ENCODE measurements at places on chromosomes 5 and 9.

DNA sequence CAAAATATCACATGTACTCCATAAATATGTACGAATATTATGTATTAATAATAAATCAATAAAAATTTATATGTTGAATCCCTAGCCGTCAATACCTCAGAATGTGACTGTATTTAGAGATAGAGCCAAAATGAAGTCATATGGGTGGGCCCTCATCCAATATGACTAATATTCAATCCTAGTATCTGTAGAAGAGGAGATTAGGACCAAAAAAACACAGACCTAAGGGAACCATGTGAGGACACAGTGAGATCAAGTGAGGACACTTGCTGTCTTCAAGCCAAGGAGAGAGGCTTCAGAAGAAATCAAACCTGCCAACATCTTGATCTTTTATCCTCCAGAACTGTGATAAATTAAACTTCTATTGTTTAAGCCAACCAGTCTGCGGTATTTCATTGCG, 3.7 kb upstream of the AMACR start:
- no peak for DNase-seq

GRCh38 chr5:178419196-178419595, 171.0 kb downstream of the COL23A1 start:
- no peak for DNase-seq

GRCh38 chr9:97561501-97561900, 60.0 kb downstream of the TMOD1 start:
- no peak for DNase-seq

GRCh38 chr5:159441441-159441840, 111.2 kb upstream of the IL12B start:
- DNase-seq = no peak

DNA sequence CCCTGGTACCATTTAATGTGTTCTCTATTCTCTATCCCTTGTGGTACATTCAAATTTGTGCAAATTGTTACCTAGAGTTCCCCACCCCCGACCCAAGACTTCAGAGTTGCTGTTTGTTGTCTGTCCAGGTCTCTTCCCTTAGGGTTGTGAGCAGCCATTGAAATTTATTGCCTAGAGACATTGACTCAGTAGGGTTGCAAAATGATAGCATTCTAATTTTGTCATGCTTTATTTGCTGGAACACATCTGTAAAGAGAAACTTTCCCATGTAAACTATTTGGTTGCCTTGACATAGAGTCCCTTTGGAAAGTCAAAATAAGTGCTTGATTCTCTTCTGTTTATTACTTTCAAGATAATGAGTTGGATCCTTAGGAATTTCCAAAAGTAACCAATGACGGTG, 91.7 kb upstream of the KLF9 start:
- no peak for DNase-seq

- DNase-seq = no peak
Observed at GRCh38 chr5:71663191-71663969, 55.7 kb upstream of the CARTPT start.

- DNase-seq = no peak
Observed at GRCh38 chr5:73831066-73831465, 205.1 kb downstream of the ARHGEF28 start.

- peak; percentile 51 for DNase-seq
Observed at GRCh38 chr9:126301985-126302603, 24.5 kb upstream of the MVB12B start.

- no peak for DNase-seq
Observed at GRCh38 chr5:178155065-178155464, 1.4 kb upstream of the NHP2 start.

GRCh38 chr5:167284222-167284890, 1007.1 kb upstream of the WWC1 start:
- no peak for DNase-seq

GRCh38 chr9:13436591-13436990, 157.1 kb upstream of the MPDZ start:
- DNase-seq = no peak

DNA sequence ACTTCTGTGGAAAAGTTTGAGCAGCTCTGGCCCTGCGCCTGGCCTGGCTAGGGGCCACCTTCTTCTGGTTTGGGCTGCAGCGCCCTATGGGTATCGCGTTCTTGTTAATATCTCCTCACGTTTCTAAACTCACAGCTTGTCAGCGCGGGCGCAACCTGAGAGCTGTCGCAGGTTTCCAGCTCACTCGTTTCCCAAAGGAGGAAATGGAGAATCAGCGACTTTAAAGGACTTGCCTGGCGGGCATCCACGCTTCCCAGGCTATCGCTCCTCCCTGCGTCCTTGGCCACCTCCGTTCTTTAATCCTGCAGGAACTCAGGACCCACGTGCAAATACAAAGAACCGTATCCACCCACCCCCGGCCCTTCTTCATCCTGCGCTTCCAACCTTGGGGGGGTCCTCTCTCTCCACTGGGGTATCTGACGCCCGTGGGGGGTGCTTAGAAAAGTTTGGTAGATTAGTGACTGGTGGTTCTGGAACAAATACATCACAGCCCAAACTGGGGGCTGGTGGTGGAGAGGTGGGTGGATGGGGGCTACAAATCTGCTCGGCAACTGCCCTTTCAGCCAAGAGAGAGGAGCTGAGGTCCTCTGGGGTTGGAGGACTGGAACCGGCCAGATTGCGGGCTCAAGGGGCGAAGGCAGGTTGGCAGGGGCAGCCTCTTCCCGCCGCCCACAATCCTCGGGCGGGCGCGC, 578 bp upstream of the PSAT1 start:
- DNase-seq = peak; percentile 22

DNA sequence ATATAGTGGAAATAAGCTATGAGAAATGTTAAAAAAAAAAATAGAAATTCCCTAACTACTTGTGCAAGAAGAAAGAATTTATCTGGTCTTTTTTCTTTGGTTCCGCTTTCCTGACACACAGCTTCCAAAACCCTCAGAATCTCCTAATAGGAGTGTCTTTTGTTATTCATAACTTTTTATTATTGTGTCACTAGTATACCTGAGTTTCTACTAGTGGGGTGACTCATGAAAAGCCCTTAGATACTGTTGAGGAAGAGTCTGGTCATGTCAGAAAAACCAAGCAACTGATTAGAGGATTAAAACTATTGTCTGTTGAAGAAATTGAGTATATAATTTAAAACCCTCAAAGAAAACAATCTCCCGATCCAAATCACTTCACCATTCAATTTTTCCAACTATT, 152.8 kb upstream of the IFNE start:
- no peak for DNase-seq

GRCh38 chr5:124902097-124902821, 155.8 kb upstream of the ZNF608 start:
- peak; percentile 9 for DNase-seq
